DMS53 (cell line): ENCODE measurements at places on chromosomes 11 and 22.

- DNase-seq: peak; percentile 17
These were observed 21.3 kb upstream of the JAM3 start for GRCh38 chr11:134047586-134047999.

- DNase-seq: no peak
These were observed 571.6 kb downstream of the LUZP2 start for GRCh38 chr11:25068451-25068850.

DNA sequence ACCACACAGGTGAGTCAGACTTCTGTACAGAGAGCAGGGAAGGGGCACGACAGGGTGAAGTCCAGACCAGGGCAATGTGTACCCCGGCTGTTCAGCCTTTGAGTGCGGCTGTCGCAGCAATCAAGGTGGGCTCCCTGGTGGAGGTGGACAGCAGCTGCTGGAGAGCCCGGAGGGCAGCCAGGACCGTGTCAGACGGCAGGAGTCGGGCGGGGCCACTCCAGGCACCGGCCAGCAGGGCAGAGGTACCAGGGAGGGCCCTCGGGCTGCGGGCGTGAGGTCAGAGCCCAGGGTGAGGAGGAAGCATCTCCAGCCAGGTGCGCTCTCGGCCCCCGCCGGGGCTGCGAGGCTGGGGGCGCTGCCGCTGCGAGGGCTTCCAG lies 802 bp upstream of the PIM3 start:
- DNase-seq: peak; percentile 87

DNA sequence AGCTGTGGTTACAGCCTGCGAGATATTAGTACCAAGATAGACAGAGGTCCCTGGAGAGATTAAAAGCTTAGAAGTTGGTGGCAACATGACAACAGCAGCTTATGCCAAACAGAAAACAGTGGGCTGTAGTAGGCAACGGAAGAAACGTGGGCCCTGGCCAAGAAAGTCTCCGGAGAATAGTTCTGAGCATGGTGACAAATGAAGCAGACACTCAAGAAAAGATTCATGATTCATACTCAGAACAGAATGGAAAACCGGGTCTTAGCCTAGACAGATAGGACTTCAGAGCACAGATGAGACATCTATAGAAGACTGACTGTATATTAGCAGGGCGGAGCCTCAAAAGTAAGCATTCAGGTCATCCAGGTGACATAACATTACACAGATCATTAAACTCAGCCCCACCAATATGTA lies 727.4 kb downstream of the ETS1 start:
- DNase-seq: peak; percentile 9

GRCh38 chr11:61281581-61282250 lies 13.4 kb downstream of the VWCE start:
- peak; percentile 70 for DNase-seq

DNA sequence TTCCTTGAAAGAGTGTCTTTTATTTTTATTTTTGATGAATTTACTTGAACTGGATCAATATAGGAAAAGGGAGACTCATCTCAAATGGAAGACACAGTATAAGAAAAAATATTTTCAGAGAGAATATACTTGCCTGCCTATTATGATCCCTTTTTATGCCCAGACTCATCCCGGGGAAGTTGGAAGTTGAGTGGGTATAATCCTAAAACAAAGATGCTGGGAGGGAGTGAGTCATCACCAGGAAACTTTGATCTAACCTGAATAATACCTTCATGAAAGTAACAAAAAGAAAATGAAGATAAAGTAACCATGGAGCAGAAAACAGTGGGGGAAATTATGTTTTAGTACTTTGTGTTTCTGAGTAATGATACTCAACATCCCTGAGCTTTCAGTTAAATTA lies 1514.0 kb downstream of the FAM181B start:
- no peak for DNase-seq

- DNase-seq: no peak
These were observed 742.1 kb upstream of the TENM4 start for GRCh38 chr11:80182901-80183300.
